ENCODE measurements at places on chromosomes 12 and 14. TPM values are rescaled to one million over a fixed set of nuclear protein-coding genes. Genes with fewer than 3 reads are reported as not detected.

DNA sequence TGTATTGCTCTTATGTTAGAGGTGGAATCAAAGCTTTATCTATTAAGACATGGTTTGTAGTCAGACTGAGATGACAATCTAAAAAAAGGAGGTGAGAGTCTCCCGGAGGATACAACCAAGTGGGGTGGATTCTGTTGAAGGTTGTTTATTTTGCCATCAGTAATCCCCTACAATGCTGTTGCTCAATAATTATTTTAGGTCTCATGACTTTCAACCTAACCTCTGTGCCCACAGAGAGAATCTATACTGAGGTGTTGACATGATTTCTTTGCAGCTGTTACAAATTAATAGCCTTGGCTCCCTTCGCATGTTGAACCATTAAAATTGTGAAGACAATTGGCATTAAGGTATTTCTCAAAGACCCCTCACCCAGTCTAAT is 28.7 kb upstream of the FOS start:
- H3K27me3 ChIP-seq = peaks cover 5% of the 10 kb centered on the region
- no peak overlapping the region for H3K27ac ChIP-seq
- H3K36me3 ChIP-seq = no peaks in the 10 kb centered on the region
- no peaks in the 10 kb centered on the region for H3K4me1 ChIP-seq
- no peak for DNase-seq

DNA sequence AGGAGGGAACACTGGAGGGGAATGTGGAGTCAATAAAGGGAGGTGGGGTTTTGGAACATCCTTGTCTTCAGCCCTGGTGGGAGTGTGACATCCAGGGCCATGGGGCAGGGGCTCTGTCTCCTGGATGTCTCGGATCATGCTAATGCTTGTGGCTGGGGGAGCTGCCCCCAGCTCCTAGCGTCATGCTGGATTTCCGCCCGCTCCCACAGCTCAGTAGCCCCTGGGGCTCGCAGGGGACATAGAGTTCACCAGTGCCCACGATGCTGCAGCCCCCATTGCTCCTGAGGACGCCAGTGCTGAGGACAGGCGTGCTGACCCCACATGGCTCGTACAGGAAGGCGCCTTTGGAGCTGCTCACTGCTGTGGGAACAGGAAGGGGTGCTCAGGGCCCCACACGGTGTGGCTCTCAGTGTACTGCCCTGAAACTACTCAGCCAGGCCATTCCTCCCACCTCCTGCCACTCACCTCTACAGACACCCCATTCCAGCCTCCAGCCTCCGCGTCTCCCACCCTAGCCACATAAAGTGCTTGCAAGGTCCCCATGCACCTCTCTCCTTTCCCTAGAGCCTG is 9.5 kb upstream of the KRT84 start:
- H3K27ac ChIP-seq = no peak overlapping the region
- H3K36me3 ChIP-seq = no peaks in the 10 kb centered on the region
- peaks cover 40% of the 10 kb centered on the region for H3K27me3 ChIP-seq
- H3K4me1 ChIP-seq = peaks cover under 1% of the 10 kb centered on the region
- no peak for DNase-seq
- no peak overlapping the region for H3K4me3 ChIP-seq

- no peak for DNase-seq
- no peaks in the 10 kb centered on the region for H3K4me1 ChIP-seq
- H3K27ac ChIP-seq = no peak overlapping the region
- H3K4me3 ChIP-seq = no peak overlapping the region
- H3K27me3 ChIP-seq = no peaks in the 10 kb centered on the region
These were observed 43.6 kb upstream of the VSX2 start for GRCh38 chr14:74195623-74196022.

DNA sequence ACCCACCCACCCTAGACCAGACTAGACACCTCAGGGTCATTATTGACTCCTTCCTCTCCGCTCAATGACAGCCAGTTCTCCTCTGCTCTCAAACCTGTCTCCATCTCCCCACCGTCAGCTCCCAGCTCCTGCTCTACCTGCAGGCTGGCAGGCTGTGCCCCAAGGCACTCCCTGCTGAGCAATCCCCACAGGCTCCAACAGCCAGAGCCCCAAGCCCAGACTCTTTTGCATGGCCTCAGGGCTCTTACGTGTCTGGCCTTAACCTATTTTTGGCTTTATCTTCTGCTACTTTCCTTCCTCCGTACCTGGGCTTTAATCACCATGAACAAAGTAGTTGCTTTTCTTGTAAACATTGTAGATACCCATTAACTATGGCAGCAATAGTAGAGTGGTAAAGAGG is 162.9 kb upstream of the PRMT8 start:
- H3K4me1 ChIP-seq = no peaks in the 10 kb centered on the region
- no peak for DNase-seq
- H3K27ac ChIP-seq = no peak overlapping the region
- H3K4me3 ChIP-seq = no peak overlapping the region

GRCh38 chr12:85392508-85392907 is 112.5 kb downstream of the ALX1 start:
- H3K4me1 ChIP-seq = no peaks in the 10 kb centered on the region
- H3K36me3 ChIP-seq = no peaks in the 10 kb centered on the region
- DNase-seq = no peak
- no peak overlapping the region for H3K27ac ChIP-seq
- no peak overlapping the region for H3K4me3 ChIP-seq
- no peaks in the 10 kb centered on the region for H3K27me3 ChIP-seq

DNA sequence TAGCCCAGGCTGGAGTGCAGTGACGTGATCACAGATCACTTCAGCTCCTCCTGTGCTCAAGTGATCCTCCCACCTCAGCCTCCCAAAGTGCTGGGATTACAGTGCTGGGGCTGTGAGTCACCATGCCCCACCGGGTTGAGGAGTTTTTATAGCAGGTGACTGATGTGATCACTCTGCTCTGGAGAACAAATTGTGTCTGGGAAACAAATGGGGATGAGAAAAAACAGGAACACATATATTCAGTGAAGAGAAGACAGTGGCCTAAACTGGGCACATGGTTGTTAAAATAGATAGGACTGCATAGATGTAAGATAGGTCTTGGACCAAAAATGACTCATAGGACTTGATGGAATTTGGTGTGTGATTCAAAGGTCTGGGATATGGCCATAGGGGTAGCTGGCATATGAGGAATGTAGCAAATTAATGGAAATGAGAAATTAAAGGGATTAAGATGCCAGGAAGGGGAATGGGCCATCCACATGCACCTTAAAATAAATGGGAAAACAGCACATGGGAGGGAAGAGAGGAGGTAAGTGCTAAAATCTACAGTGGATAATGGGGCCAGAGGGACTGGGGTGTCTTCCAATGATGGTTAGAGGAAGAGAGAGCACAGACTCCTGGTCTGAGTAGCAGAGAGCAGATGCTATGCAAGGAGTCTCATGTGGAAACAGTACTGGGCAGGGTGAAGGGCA is 11.2 kb downstream of the BCAT1 start:
- peaks cover 3% of the 10 kb centered on the region for H3K36me3 ChIP-seq
- H3K27me3 ChIP-seq = no peaks in the 10 kb centered on the region
- H3K27ac ChIP-seq = no peak overlapping the region
- H3K4me3 ChIP-seq = no peak overlapping the region
- no peaks in the 10 kb centered on the region for H3K4me1 ChIP-seq

GRCh38 chr12:18723752-18724151 is 14.1 kb downstream of the PLCZ1 start:
- DNase-seq = no peak
- H3K36me3 ChIP-seq = no peaks in the 10 kb centered on the region
- H3K4me1 ChIP-seq = no peaks in the 10 kb centered on the region
- no peak overlapping the region for H3K4me3 ChIP-seq
- H3K27me3 ChIP-seq = no peaks in the 10 kb centered on the region

DNA sequence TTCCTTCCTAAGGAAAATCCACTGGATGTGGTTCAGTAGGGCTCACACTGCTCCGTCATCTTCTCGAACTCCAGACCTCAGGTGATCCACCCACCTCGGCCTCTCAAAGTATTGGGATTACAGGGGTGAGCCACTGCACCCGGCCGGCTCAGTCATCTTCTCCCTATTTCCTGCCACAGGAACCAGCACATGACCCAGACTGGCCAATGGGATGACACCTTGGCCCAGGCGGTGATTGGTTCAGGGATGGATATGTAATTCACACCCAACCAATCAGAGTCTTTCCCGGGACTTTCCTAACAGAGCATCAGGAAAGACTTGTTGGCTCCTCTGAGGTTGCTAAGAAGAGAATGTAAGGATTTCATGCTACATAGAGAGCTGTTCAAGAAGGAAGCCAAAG is 19.2 kb upstream of the C12orf76 start:
- H3K36me3 ChIP-seq = no peaks in the 10 kb centered on the region
- H3K4me1 ChIP-seq = no peaks in the 10 kb centered on the region
- no peak overlapping the region for H3K27ac ChIP-seq
- H3K27me3 ChIP-seq = no peaks in the 10 kb centered on the region
- H3K4me3 ChIP-seq = no peak overlapping the region

GRCh38 chr12:176321-177181 is 37.4 kb downstream of the SLC6A12 start:
- peaks cover 13% of the 10 kb centered on the region for H3K27me3 ChIP-seq
- no peak overlapping the region for H3K4me3 ChIP-seq
- peak; percentile 98 for DNase-seq
- no peak overlapping the region for H3K27ac ChIP-seq

GRCh38 chr12:117231750-117232149 is 41.5 kb upstream of the FBXO21 start:
- no peaks in the 10 kb centered on the region for H3K36me3 ChIP-seq
- no peak overlapping the region for H3K4me3 ChIP-seq
- no peak overlapping the region for H3K27ac ChIP-seq
- H3K27me3 ChIP-seq = no peaks in the 10 kb centered on the region
- no peak for DNase-seq

Gene LRP1-AS
- not detected for total RNA-seq

Gene ADAMTS20
- not detected for total RNA-seq

Gene CCDC88C
- total RNA-seq = 0.36 TPM

Gene RFX4
- total RNA-seq = not detected

Measured in osteoblast (primary cell).